Right atrium auricular region (tissue), 2 donors: ENCODE measurements at places on chromosomes 2 and 18. TPM values are rescaled to one million over a fixed set of nuclear protein-coding genes. Genes with fewer than 3 reads are reported as not detected.

- no peaks in the 10 kb centered on the region for H3K27me3 ChIP-seq
- H3K4me3 ChIP-seq, result no peak overlapping the region
- no peak for DNase-seq
- H3K27ac ChIP-seq, result no peak overlapping the region
These were observed 29.4 kb upstream of the ST3GAL5 start for GRCh38 chr2:85917887-85918795.

Gene ARHGAP15
- 2.6 TPM for total RNA-seq

GRCh38 chr2:70962211-70962884, 16.1 kb upstream of the ANKRD53 start:
- DNase-seq, result peak; percentile 50
- H3K4me1 ChIP-seq, result peaks cover 8% of the 10 kb centered on the region
- no peaks in the 10 kb centered on the region for H3K36me3 ChIP-seq
- no peak overlapping the region for H3K27ac ChIP-seq
- H3K4me3 ChIP-seq, result no peak overlapping the region
- peaks cover 5% of the 10 kb centered on the region for H3K27me3 ChIP-seq

DNA sequence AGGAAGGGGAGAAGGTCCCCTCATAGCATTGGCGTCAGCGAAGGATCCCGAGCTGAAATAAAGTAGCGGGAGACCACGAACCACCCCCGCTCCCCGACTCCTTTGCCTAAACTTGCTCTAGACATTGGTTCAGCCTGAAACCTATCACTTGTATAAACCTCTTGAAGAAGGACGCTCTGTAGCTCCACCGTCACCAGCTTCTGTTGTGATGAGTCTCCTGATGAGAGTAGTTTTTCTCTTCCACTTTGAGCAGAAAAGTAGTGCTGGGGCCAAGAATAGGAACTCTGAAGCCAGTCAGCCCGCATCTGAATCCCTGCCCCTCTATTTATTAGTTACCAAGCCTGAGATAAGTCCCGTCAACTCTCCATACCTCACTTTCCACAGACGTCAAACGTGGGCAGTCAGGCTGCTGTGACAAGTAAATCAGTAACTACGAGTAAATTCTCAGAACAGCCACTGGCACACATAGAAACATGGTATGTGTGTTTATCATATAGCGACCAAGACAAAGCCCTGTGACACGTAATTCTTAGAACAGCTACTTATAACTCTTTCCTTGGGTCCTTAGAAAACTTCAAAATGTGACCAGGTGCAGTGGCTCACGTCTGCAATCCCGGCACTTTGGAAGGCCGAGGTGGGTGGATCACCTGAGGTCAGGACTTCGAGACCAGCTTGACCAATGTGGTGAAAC, 61.7 kb downstream of the CD226 start:
- no peak overlapping the region for H3K27ac ChIP-seq

DNA sequence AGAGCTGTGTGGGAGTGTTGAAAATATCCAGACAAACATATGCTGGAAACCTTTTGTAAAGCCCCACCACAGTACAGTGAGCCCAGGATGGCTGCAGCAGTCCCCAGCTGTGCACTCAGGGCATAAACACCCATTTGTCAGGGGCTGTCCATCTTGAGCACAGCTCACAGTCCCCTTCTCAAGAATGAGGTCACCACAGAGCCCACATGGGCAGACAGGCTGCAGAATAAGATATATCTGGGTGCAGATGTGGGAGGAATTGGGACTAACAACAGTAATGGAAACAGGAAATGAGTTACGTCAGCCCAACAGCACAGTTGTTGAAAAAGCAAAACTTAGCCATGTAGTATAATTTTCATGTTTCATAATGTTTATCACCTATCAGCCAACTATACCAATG, 219.6 kb downstream of the ETAA1 start:
- no peaks in the 10 kb centered on the region for H3K36me3 ChIP-seq
- no peak for DNase-seq
- H3K4me1 ChIP-seq, result no peaks in the 10 kb centered on the region

Gene FAM110C
- total RNA-seq, result 8.3 TPM

Gene KRTCAP3
- not detected for total RNA-seq

DNA sequence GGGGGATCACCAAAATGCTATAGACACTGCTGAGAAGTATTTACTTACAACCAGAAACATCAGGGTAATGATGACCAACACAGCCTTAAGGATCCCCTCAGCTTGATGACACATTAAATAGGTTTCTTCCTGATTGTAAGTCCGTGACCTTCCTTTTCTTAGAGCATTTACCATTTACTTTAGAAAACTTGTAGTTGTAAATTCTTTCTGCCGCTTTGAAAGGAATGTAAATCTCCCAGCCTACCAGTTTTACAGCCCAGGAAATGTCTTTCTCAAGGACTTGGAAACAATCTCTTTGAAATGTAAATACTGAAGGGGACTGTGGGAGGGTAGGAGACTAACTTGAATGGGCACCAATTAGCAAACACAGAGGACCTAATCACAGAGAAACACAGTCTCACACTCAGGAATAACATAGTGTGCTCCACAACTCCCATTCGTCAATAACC, 278.6 kb downstream of the DSC3 start:
- no peaks in the 10 kb centered on the region for H3K36me3 ChIP-seq
- no peak overlapping the region for H3K27ac ChIP-seq
- DNase-seq, result no peak
- H3K27me3 ChIP-seq, result no peaks in the 10 kb centered on the region
- H3K4me1 ChIP-seq, result no peaks in the 10 kb centered on the region

- no peak overlapping the region for H3K4me3 ChIP-seq
- H3K27me3 ChIP-seq, result no peaks in the 10 kb centered on the region
These were observed 39.6 kb downstream of the REV1 start for GRCh38 chr2:99450199-99450598.

GRCh38 chr2:98936353-98937351, 627 bp upstream of the CRACDL start:
- no peaks in the 10 kb centered on the region for H3K27me3 ChIP-seq
- no peaks in the 10 kb centered on the region for H3K36me3 ChIP-seq
- peak overlapping the region; percentile 3 for H3K4me3 ChIP-seq

DNA sequence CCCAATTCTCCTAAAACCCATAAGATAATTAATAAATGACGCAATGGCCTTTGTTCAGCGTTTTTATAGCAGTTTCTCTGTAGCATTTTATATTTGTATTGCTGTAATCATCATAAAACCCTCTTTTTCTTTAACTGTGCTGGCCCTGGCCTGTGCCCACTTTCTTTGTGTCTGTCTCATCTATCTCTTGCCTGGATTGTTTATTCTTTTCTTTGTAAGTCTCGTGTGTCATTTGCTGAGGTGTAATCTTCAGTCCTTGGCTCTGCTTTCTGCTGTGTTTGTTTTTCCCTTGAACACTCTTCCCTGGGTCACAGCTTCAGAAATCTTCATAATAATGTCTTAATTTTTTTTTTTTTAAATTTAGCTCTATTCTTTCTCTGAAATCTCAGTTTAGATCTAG, 525.8 kb upstream of the LINC00305 start:
- no peak overlapping the region for H3K27ac ChIP-seq
- no peak for DNase-seq
- H3K4me1 ChIP-seq, result no peaks in the 10 kb centered on the region

DNA sequence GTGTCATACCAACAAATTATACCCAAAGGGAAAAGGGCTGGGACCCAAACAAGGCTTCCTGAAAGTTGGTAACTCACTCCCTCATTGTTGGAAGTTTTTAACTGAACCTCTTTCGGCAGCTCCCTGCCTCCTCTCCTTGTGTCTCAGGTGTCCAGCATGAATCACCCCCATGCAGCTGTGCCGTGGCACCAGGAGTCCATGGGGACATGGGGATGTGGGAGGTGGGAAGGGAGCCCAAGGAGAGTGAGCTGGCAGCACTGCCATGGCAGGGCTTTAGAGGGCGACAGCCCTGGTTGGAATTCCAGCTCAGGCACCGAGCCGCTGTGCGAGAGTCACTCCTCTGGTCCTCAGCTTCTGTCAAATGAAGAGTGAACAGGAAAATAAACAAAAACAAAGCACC, 12.5 kb upstream of the GYPC start:
- no peaks in the 10 kb centered on the region for H3K36me3 ChIP-seq
- no peak overlapping the region for H3K4me3 ChIP-seq
- no peaks in the 10 kb centered on the region for H3K27me3 ChIP-seq
- no peak for DNase-seq
- no peaks in the 10 kb centered on the region for H3K4me1 ChIP-seq

- no peak overlapping the region for H3K4me3 ChIP-seq
- peak overlapping the region; percentile 66 for H3K27ac ChIP-seq
- DNase-seq, result no peak
- no peaks in the 10 kb centered on the region for H3K27me3 ChIP-seq
- H3K36me3 ChIP-seq, result no peaks in the 10 kb centered on the region
These were observed 44.3 kb upstream of the CAB39 start for GRCh38 chr2:230668184-230668938.

- no peak overlapping the region for H3K4me3 ChIP-seq
- no peaks in the 10 kb centered on the region for H3K27me3 ChIP-seq
- no peak for DNase-seq
- no peak overlapping the region for H3K27ac ChIP-seq
- H3K4me1 ChIP-seq, result no peaks in the 10 kb centered on the region
These were observed 1848.6 kb upstream of the CELF4 start for GRCh38 chr18:39414009-39414700.

Gene RAB6D
- not detected for total RNA-seq

DNA sequence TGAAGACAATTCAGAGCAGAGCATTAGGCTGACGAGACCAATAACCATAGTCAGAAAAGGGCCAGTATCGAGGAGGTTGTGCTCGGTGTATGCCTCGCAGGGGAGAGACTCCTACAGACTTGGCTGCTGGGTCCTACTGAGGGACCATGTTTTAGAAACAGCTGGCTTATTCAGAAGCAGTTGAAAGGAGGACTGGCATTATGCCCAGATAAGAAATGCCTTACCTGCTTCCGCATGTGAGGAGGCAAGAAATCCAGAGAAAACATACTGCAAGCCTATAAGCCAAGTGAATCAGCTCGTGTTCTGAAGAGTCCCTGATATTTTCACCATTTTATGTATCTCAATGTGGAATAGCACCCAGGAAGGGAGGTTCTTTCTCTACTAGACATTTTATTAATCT, 434.7 kb downstream of the GRB14 start:
- H3K27me3 ChIP-seq, result no peaks in the 10 kb centered on the region
- H3K27ac ChIP-seq, result no peak overlapping the region
- no peaks in the 10 kb centered on the region for H3K36me3 ChIP-seq
- H3K4me1 ChIP-seq, result no peaks in the 10 kb centered on the region
- DNase-seq, result no peak

- no peak overlapping the region for H3K27ac ChIP-seq
- no peak for DNase-seq
- H3K4me1 ChIP-seq, result no peaks in the 10 kb centered on the region
- H3K36me3 ChIP-seq, result no peaks in the 10 kb centered on the region
- no peak overlapping the region for H3K4me3 ChIP-seq
These were observed 68.1 kb upstream of the TLK1 start for GRCh38 chr2:171228826-171229225.

DNA sequence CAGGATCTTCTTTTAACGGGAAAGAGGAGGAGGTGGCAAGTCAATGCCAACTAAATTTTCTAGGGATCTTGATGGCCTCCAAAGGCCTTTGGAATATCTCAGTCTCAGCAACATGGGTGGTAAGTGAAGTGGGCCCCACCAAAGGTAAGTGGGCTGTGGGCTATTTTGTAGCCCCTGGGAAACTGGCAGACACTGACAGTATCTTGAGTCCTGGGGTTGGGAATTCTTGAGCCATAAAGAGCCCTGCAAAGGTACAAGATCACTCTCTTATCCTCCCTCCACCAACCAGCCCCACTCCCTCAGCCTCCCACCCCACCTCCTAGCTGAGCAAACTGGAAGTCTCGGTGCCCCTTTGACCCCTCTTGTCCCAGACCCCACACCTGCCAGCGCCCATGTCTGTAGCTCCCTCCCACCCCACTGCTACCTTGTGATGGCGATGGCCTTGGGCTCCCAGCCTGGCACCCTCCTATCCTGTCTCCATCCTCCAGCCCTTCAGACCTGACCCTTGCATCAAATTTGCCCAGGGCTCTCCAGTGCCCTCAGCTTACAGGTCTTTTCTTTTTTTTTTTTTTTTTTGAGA, 8.5 kb downstream of the ATP6V1B1 start:
- no peak for DNase-seq
- peaks cover 13% of the 10 kb centered on the region for H3K4me1 ChIP-seq
- H3K36me3 ChIP-seq, result no peaks in the 10 kb centered on the region
- no peak overlapping the region for H3K27ac ChIP-seq
- H3K27me3 ChIP-seq, result no peaks in the 10 kb centered on the region

Gene GCG
- total RNA-seq, result not detected

- peaks cover 7% of the 10 kb centered on the region for H3K36me3 ChIP-seq
- no peaks in the 10 kb centered on the region for H3K27me3 ChIP-seq
- H3K4me1 ChIP-seq, result no peaks in the 10 kb centered on the region
- no peak overlapping the region for H3K27ac ChIP-seq
These were observed 2.2 kb downstream of the SCRN3 start for GRCh38 chr2:174397773-174398172.
